ENCODE measurements at places on chromosomes 7 and 10.

DNA sequence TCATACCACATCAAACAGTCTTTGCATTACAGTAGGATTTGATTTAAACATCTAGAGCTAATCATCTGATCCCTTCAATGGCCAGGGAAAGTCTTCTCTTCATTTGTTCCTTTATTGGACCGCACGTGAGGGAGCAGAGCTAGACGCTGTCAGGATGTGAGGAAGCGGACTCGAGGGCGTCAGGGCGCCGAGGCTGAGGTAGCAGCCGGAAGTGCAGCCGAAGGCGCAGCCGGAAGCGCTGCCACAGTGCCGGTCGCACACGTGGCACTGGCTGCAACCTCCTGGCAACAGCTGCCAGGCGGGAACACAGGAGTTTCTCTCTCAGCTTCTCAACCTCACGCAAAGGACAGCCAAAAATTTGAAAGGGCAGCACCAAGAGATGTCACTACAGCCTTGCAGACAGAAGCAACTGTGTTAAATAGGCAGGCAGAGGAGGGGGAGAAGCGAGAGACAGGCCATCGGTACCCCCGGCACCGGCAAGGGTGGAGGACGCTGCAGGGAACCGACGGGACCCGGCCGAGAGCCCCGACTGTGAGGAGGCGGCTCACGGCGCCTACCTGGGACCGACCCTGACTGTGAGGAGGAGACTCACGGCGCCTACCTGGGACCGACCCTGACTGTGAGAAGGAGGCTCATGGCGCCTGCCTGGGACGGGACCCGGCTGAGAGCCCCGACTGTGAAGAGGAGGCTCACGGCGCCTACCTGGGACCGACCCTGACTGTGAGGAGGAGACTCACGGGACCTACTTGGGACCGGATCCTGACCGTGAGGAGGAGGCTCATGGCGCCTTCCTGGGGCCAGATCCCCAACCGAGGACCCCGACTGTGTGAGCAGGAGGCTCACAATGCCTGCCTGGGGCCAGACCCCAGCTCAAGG lies 32.3 kb downstream of the VIPR2 start:
- no peak for DNase-seq

DNA sequence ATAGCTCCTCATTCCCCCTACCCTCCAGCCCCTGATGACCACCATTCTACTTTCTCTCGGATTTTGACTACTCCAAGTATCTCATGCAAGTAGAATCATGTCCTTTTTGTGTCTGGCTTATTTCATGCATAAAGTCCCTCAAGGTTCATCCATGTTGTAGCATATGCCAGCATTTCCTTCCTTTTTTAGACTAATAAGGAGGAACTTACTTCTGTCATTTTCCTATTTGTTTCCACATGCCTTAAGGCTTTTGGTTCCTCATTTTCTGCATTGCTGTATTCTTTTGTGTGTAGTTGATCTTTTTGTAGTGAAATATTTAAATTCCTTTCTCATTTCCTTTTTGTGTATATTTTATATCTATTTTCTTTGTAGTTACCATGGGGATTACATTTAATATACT lies 376.9 kb downstream of the CALN1 start:
- no peak for DNase-seq

DNA sequence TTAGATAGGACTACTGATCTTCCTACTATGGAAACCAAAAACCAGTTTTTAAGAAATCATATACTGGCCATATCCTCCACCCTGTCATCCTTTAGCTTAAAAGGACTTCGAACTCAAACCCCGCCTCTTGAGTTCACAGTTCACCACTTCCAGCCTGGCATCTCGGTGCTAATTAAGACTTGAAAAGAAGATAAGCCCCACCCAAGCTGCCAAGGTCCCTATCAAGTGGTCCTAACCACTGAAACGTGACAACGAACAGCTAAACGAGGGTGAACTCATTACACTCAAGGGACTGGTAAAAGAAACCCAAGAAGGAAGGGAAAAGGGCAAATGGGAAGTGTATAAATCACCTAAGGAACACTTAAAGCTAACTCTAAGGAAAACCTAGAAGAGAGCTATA lies 16.1 kb downstream of the COL17A1 start:
- DNase-seq: no peak

GRCh38 chr10:47365431-47366180 lies 17.4 kb downstream of the RBP3 start:
- no peak for DNase-seq

- DNase-seq: no peak
Observed at GRCh38 chr10:64385355-64385754, 864.2 kb downstream of the REEP3 start.

GRCh38 chr7:146321301-146321700 lies 204.7 kb downstream of the CNTNAP2 start:
- DNase-seq: no peak

DNA sequence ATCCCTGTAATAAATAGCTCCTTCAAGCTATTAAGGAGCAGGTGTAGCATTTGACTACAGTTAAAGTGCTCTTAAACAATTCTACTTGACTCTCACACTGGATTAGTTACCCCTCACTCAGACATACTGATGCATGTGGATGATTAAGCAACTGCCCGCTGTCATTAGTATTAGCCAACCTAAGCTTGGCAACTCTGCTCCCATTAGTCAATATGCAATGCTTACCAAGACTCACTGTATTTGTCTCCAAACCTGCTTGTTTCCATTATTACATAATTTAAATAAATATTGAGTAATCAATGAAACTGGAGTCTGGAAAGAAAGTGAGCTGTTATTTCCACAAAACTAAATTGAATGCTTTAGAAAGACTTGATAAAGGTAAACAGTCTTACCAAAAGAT lies 144.0 kb upstream of the ASAH2 start:
- DNase-seq: no peak

- no peak for DNase-seq
Observed at GRCh38 chr10:56624082-56624481, 263.0 kb upstream of the ZWINT start.

GRCh38 chr10:19290770-19291169 lies 242.2 kb downstream of the MALRD1 start:
- DNase-seq: no peak

DNA sequence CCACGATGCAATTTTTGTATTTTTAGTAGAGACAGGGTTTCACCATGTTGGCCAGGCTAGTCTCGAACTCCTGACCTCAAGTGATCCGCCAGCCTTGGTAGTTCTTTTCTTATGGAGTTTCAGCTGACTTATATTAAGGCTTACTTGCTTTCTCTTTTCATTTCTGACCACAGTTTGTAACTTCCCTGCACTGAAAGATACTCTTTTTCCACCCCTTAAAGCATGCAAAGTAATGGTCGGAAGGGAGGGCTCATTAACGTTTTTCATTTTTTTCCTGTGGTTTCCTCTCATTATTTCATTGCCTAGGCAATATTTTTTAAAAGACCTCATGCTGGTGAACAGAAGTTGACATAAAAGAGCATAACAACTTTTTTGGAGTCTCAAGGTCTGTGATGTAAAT lies 27.0 kb downstream of the ADRB1 start:
- DNase-seq: no peak

DNA sequence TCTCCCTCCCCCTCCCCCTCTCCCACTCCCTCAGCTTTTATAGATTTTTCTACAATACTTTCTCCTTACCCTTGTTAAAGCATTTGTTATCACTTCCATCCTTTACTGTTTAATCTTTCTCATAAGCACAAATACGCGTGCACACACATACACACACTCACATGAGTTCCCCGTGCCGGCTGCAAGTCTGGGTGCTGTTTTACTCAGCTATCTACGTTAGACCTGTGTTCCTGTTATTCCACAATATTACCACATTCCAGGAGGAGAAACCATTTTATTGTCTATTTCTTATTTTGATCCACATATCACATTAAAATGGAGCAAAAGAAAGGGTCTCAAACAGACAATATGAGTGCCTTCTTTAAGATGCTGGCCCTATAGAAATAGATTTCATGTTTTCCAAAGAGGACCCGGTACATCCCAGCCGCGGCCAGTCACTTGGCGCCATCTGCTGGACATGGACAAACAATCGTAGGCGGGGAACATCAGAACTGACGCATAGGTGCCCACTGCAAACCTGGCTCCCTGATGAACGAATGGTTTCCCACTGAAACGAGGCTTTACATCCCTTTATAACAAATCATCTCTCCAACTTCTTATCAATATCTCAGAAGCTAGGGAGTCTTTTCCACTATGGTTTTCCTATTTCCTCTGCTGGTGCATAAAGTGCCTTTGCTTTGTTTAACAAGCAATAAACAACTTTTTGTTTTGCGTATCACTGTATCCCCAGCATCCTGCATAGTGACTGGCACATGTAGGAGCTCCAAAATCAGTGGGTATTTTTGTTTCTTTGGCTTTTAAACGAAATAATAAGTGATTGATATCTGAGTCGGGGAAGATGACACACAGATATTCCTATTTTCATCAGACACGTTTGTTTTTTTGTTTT lies 25.2 kb upstream of the OPTN start:
- peak; percentile 66 for DNase-seq

DNA sequence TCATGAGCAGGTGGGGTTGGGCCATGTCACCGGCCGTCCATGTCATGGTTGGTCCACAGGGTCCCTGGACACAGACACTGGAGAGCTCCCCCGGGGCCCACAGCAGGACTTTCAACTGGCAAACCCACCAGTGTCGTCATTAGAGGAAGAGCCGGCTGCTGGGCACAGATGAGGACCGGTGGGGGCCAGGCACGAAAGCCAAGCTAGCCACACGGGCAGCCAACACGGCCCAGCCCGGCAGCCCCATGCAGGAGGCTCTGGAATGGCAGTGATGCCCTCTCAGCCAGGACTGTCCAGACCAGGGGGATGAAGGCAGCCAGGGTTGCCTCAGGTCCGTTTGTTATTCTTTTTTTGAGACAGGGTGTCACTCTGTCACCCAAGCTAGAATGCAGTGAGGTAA lies 21.1 kb upstream of the UNCX start:
- DNase-seq: no peak

GRCh38 chr7:29401769-29402168 lies 161.9 kb upstream of the PRR15 start:
- no peak for DNase-seq

DNA sequence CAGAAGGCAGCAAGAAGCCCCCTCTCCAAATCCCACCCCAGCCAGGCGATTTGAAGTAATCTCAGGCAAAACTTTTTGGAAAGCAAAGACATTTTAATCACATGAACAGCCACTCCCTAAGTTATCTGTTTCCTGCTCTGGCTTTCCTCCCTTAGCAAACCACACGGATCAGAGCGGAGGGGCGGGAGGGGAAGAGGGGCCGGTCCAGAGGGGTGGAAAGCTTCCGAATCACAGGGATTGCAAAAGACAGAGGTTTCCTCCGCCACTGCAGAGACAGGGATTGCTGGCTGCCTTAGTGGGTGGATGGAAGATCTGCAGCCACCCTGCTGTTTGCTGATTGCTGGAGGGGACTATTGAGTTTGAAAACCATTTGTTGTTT lies 41.2 kb downstream of the ZCCHC24 start:
- DNase-seq: no peak

Measured in 8988T (cell line).